ENCODE measurements at places on chromosomes 1 and 21.

GRCh38 chr1:189431447-189431846 is 1046.2 kb downstream of the BRINP3 start:
- no peak for DNase-seq

GRCh38 chr1:169650551-169650950 is 20.6 kb upstream of the SELP start:
- DNase-seq, result no peak

DNA sequence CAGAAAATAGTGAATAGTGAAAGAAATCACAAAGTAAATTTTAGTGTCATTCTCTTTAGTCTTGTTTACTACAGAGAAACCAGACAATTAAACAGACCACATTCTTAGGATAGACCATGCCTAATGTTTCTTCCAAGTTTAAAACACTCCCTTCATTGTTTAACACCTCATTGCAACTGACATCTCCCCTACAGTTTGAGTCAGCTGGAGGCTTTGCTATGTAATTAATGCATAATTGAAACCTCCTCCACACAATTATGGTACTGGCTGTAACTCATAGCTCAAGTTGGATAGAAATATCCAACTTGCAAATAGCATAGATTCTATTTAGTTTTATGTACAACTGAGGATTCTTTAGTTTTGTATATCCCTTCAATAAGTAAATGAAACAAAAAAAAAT is 35.2 kb upstream of the B3GALT2 start:
- no peak for DNase-seq

GRCh38 chr1:208207388-208208131 is 36.6 kb downstream of the PLXNA2 start:
- DNase-seq, result no peak

DNA sequence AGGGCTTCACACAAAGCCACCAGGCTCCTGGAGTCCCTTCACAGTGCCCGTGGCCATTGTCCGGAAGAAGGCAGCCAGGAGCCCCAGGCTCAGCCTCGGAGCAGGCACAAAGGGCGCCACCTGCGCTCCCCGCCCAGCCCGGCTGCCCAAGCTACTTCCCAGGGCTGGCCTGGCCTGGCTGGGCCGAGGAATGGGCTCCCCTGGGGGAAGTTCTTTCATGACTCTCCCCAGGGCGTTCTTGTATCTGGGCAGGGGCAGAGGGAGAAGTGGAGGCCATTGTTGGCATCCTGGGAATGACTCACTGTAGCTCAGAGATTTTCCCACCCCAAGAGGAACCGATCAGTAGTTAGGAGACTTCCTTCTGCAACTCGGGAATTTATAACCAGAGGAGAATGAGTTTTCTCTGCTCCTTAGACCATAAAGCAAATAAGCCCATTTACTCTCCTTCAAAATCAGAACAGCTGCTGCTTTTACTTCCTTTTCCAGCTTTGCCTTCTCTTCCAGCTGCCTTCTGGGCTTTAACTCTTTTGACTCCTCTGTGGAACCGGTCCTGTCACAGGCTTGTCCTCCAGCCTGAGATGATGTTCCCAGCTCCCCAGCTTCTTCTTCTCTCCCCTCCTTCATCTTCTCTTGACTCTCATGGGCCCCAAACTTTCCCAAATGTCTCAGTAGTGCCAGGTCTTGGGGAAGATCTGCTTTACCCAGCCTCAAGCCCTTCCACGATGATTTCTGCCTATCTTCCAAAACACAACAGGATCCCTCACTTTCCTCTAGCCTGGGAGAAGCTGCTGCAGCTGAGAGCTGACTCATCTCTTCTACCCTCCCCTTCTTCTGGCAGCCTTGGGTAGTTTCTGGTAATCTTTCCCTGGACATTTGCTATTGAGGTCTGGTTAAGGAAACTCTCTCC is 118.7 kb upstream of the CD34 start:
- DNase-seq, result no peak

All from stimulated activated CD8-positive, alpha-beta memory T cell treated with anti-CD3 and anti-CD28 coated beads, Interleukin-7, amount 100 ng/mL, for 1 hour (primary cell).